Myocyte (in vitro differentiated cells): ENCODE measurements at places on chromosomes 1 and 21. TPM values are rescaled to one million over a fixed set of nuclear protein-coding genes. Genes with fewer than 3 reads are reported as not detected.

DNA sequence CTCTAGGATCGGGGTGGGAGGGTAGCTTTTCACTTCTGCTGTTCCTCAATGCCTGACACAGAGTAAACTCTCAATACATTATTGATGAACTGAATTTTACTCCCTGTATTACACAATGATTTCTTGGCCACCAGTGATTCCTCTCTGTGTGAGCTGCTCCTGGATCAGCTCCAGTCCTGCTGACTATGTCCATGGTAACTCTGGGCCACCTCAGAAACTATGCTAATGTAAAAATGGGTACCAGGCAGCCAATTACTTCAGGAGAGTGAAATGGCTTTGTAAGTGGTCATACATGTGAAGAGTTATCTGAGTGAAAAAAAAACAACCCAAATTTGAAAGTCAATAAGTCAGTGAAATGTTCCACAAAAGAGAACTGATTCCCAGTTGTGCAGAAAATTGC is 311.0 kb downstream of the KCNH1 start:
- no peak for DNase-seq

Gene EFNA1
- 0.59 and 1.4 TPM in 2 replicates for total RNA-seq

Gene S100A9
- total RNA-seq: not detected in 2 replicates

Gene LCE1C
- total RNA-seq: not detected in 2 replicates

Gene KIF2C
- total RNA-seq: 0.13 and 0.36 TPM in 2 replicates

Gene MAN1C1
- total RNA-seq: 6.6 and 8.8 TPM in 2 replicates

Gene NBPF10
- 1.0 and 1.1 TPM in 2 replicates for total RNA-seq

- DNase-seq: no peak
Measured at GRCh38 chr1:56898005-56898373, 43.4 kb downstream of the C8A start.
